ENCODE measurements at places on chromosomes 1 and 21.

- no peak for DNase-seq
Measured at GRCh38 chr1:110233861-110234260, 23.7 kb downstream of the KCNC4 start.

- no peak for DNase-seq
Measured at GRCh38 chr1:184283999-184284398, 102.8 kb upstream of the C1orf21 start.

GRCh38 chr1:74835051-74835450 is 102.1 kb downstream of the TYW3 start:
- no peak for DNase-seq

DNA sequence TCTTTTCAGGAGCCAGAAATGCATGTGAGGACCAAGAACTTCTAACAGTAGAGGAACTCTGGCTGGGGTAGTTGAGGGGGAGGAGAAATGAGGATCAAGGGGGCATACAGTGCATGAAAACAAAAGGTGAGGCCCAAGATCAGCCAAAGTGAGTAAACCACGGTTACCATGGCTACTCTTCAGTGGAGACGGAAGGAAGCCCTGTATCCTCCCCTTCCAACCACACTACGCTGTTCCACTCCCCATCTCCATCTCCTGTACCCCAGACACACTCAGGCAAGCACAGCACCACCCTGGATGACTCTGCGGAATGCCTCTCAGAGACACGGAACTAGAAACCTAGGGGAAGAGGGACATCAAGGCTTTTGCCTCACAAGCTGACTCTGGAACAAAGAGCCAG is 157.6 kb upstream of the CAMK1G start:
- no peak for DNase-seq

- no peak for DNase-seq
Measured at GRCh38 chr1:166139735-166140134, 27.1 kb downstream of the FAM78B start.

DNA sequence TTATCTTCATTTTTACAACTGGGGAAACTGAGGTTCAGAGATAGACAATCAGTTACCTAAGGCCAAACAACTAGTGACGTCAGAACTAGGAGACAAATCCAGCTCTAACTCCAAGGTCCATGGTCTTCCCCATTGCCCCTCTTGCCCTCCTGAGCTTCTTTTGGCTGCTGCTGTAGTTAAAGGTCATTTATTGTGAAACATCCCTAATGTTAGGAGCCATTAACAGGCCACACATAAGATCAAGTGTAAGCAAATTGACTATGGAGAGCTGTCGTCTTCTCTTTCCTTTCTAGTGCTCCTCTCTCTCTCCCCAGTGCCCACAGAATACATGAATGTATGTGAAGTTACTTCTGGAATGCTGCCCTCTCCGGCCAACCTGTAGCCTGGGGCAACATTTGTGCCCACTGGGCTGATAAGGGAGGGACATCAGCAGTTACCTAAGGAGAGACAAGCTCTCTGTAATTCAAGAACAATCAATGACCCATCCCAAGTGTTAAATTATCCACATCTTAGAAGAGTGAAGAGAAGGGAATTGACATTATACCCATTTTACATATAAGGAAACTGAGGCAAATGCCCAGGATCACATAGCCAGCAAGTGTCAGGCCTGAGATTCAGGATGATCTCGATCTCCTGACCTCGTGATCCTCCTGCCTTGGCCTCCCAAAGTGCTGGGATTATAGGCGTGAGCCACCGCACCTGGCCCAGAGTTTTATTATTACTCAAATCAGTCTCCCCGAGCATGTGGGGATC is 40.1 kb downstream of the PTAFR start:
- no peak for DNase-seq

- no peak for DNase-seq
Measured at GRCh38 chr21:42146821-42147220, 72.1 kb upstream of the ABCG1 start.

- DNase-seq = no peak
Measured at GRCh38 chr21:28801906-28802305, 190.8 kb downstream of the LTN1 start.

DNA sequence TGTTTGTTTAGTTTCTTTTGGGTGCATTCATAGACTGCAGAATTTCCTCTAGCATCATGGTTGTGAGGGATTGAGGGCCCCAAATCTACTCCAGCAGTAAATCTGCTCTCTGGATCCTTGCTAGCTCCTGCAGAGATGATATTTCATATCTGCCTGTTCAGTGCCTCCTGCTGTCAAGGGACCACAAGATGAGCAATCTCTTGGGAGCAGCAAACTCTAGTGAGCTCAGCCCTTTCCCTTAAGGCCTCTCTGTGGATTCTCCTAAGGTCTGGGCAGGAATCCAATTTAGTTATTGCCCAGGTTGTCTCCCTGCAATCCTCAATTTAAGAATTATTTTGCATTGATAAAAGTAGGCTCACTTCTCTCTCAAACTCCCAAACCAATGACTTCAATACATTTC is 76.9 kb downstream of the RGS18 start:
- DNase-seq = no peak

DNA sequence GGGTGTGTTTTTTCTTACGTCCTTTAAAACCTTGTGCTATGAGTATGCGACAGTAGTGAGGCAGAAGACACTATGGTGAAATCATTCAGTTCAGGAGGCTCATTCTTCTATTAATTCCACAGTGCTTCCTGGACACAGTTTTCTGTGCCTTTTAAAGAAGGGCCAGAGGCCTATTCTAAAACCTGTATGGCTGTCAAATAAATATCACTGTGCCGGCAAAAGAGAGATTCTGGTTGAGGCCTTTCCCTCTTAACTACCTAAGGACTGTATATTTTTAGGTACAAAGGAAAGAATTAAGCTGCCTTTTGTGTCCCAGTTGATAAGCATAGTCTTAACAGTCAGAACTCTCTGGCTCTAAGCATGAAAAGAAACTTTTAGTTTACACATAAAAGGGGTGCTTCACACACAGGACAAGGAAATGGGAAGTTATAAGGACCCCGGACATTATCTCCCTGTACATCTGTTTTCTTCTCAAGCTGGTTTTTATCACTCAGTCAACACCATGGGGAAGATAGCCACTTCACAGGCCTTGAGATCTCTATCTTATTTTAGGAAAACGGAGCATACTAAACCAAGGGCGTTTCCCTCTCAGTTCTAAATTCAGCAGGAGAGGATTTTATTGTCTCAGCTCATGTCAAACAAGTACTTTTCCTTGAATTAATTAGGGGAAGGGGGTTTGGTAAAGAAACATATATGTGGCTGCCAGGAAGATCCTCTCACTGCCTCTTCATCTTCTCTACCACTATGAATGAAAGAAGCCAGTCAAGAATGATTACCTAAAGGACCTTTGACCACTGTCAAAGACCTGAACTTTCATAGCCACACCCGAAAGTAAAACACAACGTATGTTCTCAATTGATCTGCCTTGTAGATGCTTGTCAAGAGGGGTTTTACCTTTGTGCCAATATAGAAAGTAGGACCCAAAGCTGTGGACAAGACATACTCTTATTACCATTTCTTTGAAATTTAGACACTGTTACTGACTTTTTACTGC is 71.4 kb upstream of the HSPA13 start:
- DNase-seq = no peak

GRCh38 chr1:195236991-195237889 is 1371.0 kb downstream of the KCNT2 start:
- DNase-seq = no peak

DNA sequence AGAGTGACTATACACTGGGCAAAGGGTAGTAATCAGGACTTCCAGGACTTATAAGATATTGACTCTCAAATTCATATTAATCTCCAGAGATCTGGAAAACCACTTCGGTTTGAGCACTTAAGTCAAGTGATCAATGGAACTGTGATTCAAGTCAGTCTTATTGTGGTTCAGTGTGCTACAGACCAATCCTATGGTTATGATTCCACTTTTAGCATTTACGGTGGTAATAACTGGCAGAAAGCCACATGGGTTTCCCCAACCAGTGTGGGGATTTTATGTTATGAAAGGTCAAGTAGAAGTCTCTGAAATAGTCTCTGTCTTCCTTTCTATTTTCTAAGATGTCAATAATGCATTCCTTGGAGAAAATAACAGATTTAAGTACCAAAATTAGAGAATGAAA is 151.3 kb upstream of the NEGR1 start:
- no peak for DNase-seq

DNA sequence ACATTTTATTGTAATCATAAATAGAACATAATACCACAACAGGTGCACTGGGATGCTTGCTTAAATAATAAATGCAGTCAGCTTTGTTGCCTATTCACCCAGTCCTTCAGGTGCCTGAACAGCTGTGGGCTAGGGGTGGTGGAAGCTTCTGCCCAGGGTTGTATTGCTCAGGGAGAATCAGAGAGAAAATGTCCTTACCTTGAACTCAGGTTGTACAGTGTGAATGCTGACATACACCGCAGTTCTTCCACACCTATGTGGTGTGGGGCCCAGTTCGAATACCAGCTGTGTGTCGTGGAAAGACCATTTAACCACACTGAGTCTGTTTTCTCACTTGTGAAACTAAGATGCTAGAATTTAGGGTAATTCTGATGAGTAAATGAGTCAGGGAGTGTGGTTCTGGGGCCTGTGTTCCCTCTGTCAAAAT is 115.7 kb upstream of the ATP1A1 start:
- no peak for DNase-seq

DNA sequence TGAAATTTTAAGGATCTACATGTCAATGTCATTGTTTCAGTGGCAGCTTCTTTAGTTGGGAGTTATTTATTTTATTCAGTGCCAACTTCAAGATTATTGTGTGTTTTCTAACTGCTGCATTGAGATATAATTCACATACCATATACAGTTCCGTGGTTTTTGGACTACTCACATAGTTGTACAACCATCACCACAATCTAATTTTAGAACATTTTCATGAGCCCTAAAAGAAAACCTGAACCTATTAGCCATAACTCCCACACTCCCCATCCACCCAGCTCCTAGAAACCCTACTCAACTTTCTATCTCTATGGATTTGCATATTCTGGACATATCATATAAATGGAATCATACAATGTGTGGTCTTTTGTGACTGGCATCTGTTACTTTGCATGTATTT is 220.0 kb downstream of the LRRC40 start:
- no peak for DNase-seq

DNA sequence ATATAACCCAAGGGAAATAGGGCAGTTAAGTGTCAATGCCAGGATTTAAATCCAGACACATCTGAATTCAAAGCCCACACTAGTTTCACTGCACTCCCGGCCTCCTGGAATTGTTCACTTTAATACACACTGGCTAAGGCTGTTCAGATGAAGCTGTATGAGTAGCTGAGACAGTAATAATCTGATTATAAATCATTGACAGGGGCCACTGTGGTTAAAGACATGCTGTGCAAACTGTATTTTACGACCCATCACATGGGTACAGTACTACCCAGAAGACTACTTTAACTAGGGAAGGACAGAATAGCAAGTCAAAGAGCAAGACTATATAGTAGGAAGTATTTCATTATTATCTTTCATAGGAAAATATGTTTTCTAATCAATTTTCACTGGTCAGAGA is 16.1 kb upstream of the NTNG1 start:
- DNase-seq = no peak

- no peak for DNase-seq
Measured at GRCh38 chr1:224499204-224499603, 64.6 kb upstream of the WDR26 start.

GRCh38 chr1:150545486-150546032 is 3.6 kb upstream of the ADAMTSL4 start:
- no peak for DNase-seq

DNA sequence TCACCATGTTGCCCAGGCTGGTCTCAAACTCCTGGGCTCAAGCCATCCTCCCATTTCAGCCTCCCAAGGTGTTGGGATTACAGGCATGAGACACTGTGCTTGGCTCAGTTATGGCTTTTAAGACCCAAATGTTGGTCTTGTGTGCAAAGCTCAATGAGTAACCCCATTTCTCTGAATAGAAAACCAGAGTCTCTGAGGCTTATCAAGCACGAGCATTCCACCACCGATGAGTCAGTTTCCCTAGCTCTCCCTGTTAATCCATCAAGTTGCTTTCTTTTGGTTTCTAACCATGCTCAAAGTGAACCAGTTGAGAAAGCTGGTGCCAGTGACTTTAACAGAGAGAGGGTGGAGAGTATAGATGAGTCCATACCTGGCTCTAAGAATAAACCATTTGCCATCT is 350.9 kb upstream of the ADGRL2 start:
- no peak for DNase-seq

DNA sequence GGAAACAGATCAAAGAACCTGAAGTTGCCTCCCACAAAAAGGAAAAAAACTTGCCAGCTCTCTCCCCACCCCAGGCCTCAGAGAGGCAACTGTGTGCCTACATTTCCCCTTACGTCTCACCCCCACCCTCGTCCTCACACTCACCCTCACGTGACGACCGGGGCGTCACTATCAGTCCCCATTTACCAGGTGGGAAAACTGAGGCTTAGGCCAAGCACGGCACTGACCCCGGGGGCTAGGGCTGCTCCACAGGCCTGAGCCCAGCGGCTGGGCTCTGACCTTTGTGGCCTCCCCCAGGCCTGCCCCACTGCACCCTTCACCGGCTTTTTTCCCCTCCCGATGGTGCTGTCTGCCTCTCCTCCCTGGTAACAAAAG is 51.5 kb upstream of the RUNX3 start:
- DNase-seq = no peak

GRCh38 chr1:96357141-96357765 is 364.3 kb upstream of the PTBP2 start:
- DNase-seq = no peak

GRCh38 chr1:200733907-200734306 is 4.8 kb upstream of the CAMSAP2 start:
- no peak for DNase-seq

DNA sequence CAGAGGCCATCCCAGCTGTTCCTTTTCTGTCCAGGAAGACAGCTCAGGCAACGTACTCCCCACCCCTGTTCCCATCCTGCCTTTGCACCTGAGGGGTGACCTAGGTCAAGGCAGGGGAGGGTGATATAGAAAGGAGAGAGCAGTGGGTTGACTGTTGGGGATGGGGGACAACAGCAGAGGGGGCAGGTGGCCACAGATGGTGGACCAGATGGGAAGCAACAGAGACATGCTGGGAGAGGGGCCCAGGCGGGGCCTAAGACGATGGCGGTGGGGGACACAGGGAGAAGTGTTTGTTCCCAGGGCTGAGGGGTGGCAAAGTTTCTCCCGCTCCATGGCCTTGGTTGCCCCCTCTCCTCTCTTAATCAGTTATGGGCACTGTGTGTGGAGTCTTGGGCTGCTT is 6.3 kb downstream of the CELSR2 start:
- DNase-seq = no peak

Data from GM18507 (cell line).